CD8-positive, alpha-beta memory T cell (primary cell): ENCODE measurements at places on chromosomes 3 and 15. TPM values are rescaled to one million over a fixed set of nuclear protein-coding genes. Genes with fewer than 3 reads are reported as not detected.

DNA sequence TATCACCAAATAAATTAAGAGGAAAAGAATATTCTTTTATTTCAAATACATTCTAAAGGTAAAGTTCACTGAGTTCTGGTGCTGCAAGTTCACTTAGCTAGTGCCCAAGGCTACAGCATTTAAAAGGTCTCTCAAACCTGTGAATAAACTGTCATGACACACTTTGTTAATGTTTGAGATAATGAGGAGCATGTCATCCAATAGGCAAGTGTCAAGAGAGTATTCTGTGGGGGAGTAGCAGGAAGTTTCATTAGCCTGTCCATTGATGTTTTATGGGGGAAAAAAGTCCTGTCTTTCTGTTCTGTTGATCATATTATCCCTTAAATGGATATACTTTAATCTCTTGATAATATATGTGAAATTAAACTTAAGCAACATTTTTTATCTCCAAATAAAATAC is 4.0 kb downstream of the SPESP1 start:
- DNase-seq = no peak
- H3K27ac ChIP-seq = no peak overlapping the region
- H3K4me3 ChIP-seq = no peak overlapping the region
- no peaks in the 10 kb centered on the region for H3K27me3 ChIP-seq

GRCh38 chr3:46867550-46867898 is 4.3 kb upstream of the MYL3 start:
- H3K27me3 ChIP-seq = no peaks in the 10 kb centered on the region
- H3K27ac ChIP-seq = no peak overlapping the region
- DNase-seq = no peak
- H3K4me3 ChIP-seq = no peak overlapping the region
- H3K4me1 ChIP-seq = no peaks in the 10 kb centered on the region

DNA sequence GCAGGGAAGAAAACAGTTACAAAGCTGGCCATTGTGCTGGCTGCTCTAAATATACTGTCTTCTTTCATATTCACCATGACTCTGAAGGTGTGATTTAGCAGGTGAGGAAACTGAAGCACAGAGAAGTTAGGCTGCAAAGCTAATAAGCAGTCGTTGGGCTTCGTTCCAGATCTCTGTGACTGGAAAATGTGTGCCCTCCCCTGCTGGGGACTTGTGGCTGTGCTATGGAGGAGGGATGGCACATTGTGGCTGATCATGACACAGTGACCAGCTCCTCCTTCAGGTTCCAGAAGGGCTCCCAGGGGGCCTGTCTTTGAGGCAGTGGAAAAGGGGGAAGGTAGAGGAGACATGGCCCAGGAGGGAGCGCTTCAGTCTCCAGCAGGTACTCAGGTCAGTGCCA is 19.2 kb downstream of the PXK start:
- H3K4me3 ChIP-seq = no peak overlapping the region
- peaks cover 22% of the 10 kb centered on the region for H3K4me1 ChIP-seq
- H3K36me3 ChIP-seq = no peaks in the 10 kb centered on the region
- H3K27me3 ChIP-seq = no peaks in the 10 kb centered on the region
- H3K27ac ChIP-seq = no peak overlapping the region

DNA sequence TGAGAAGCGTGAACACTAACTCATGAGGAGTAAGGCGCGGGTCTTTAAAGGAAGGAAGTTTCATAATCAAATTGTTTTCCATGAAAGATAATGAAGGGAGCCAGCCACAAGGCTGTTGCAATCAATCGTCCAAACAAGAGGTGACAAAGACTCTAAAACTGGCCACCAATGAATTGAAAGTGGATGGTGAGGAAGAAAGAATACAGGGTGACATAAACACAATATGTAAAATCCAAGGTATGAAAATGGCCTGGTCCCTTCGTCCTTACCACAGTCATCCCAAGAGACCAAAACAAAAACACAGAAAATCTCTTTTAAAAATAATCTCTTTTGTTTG is 12.0 kb downstream of the CD86 start:
- H3K4me1 ChIP-seq = no peaks in the 10 kb centered on the region
- no peaks in the 10 kb centered on the region for H3K36me3 ChIP-seq
- no peaks in the 10 kb centered on the region for H3K27me3 ChIP-seq
- no peak overlapping the region for H3K27ac ChIP-seq
- no peak for DNase-seq

- DNase-seq = no peak
- H3K27ac ChIP-seq = no peak overlapping the region
- H3K27me3 ChIP-seq = peaks cover 6% of the 10 kb centered on the region
Observed at GRCh38 chr15:80773122-80773551, 6.0 kb upstream of the CEMIP start.

Gene CCR4
- total RNA-seq = 113 TPM

Gene CPLX3
- not detected for total RNA-seq

Gene CACNA1D
- 0.26 TPM for total RNA-seq

Gene IQGAP1
- total RNA-seq = 176 TPM

Gene C3orf85
- not detected for total RNA-seq

Gene TTC21A
- 0.80 TPM for total RNA-seq

Gene CGNL1
- total RNA-seq = not detected
